Left renal cortex interstitium (tissue), 4 donors: ENCODE measurements at places on chromosomes 1 and 21. TPM values are rescaled to one million over a fixed set of nuclear protein-coding genes. Genes with fewer than 3 reads are reported as not detected.

- DNase-seq: peak; percentile 31
Observed at GRCh38 chr21:37658817-37659458, 257.3 kb downstream of the KCNJ6 start.

- DNase-seq: no peak
Observed at GRCh38 chr1:222171005-222171404, 376.9 kb downstream of the HHIPL2 start.

The OR2T29 gene
- polyA plus RNA-seq: 0.06 TPM

GRCh38 chr1:84540759-84541158 is 33.5 kb downstream of the CTBS start:
- DNase-seq: peak; percentile 15

GRCh38 chr1:231527586-231528171 is 790 bp upstream of the TSNAX start:
- DNase-seq: no peak

The KRTAP11-1 gene
- polyA plus RNA-seq: not detected

The SPRR5 gene
- not detected for polyA plus RNA-seq

- DNase-seq: no peak
Observed at GRCh38 chr1:36384542-36385409, 948 bp downstream of the STK40 start.

The TINAGL1 gene
- polyA plus RNA-seq: 41.7 TPM
